ENCODE measurements at places on chromosomes 2 and 18.

DNA sequence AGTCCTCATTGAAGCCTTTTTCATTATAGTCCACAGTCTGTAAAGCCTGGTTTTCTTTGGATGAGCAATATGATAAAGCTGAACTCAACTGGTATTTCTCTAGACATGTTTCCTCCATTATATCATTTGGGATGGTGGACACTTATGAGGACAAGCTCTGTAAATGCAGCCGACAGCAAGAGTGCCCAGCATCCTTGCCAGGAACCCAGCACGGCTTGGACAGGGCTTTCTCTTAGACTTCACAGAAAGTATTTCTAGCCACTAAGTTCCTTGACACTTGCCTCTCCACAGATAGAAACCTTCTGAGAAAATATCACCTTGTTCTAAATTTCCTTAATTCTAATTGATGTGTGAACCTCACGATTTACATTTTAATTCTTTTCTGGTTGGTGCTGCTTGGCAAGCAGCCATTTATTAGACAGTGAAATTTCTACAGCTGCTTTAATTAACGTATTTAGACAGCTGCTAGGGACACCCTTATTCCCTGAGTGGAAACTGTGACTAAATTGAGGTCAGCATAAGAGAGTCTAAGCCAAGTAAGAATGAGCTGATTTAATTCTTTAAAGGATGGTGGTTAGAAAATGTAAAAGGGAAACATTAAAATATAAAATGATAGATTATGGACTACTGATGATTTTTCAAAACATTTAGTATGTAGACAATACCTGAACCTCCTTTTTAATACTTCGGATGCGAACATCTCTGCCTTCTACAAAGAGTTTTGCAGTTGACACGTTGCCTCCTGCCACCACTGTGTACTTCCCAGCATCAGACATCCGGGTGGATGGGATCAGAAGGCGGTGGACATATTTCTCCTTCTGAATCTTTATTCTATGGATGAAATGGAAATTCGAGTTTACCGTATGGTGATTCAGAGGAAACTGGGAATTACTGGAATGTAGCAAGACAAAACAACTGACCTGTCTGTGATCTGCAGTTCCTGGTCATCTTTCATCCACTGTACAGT, 39.8 kb downstream of the TTN start:
- no peak for DNase-seq

DNA sequence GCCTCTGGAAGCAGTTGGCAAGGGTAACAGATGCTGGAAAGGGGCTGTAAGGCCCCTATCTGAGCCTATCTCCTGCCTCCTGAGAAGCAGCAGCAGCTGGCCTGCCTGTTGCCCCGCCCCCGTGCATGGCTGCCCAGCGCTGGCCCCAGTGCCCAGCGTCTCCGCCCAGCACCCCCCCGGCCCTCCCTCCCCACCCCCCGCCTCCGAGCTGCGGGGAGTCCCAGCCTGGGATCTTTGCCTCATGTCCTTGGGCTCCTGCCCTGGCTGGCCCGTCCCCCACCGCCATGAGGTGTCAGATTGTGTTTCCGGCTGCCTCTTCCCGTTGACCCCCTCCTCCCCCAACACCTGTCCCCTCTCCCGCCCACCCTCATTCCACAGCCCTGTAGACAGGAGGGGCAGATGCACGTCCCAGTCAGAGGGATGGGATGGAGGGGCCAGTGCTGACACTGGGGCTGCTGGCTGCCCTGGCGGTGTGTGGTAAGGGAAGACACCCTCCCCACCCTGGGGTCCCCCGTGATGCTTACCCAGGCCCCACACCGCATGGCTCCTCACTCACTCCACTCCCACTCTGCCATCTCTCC, at the start of gene CHRND:
Gene CHRND (plus strand): TSS at position 370 of the 581 bp plus-strand sequence. CDS start 56 bp downstream, at position 426.
- DNase-seq = no peak

- DNase-seq = no peak
Observed at GRCh38 chr18:22839340-22839821, 93.7 kb upstream of the RBBP8 start.

DNA sequence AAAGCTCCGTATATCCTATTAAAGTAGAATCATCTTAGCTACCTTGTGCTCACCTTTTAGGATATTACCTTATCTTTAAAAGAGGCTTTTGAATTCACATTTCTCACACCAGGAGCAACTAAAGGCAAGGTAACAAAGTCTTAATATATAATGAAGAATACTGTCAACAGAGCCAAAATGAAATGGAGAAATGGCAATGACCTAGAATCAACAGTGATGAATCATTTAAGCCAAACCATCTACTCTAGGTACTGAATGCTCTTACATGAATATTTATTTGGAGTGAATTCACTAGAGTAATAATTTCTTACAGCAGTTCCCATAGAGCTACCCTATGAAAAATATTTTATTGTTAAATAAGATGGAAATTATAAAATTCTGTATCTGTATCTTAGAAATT, 421.0 kb downstream of the RND3 start:
- DNase-seq = no peak

GRCh38 chr2:168138901-168139300, 108.5 kb downstream of the STK39 start:
- no peak for DNase-seq

- DNase-seq = no peak
Observed at GRCh38 chr2:126714191-126714965, 58.4 kb downstream of the GYPC start.

DNA sequence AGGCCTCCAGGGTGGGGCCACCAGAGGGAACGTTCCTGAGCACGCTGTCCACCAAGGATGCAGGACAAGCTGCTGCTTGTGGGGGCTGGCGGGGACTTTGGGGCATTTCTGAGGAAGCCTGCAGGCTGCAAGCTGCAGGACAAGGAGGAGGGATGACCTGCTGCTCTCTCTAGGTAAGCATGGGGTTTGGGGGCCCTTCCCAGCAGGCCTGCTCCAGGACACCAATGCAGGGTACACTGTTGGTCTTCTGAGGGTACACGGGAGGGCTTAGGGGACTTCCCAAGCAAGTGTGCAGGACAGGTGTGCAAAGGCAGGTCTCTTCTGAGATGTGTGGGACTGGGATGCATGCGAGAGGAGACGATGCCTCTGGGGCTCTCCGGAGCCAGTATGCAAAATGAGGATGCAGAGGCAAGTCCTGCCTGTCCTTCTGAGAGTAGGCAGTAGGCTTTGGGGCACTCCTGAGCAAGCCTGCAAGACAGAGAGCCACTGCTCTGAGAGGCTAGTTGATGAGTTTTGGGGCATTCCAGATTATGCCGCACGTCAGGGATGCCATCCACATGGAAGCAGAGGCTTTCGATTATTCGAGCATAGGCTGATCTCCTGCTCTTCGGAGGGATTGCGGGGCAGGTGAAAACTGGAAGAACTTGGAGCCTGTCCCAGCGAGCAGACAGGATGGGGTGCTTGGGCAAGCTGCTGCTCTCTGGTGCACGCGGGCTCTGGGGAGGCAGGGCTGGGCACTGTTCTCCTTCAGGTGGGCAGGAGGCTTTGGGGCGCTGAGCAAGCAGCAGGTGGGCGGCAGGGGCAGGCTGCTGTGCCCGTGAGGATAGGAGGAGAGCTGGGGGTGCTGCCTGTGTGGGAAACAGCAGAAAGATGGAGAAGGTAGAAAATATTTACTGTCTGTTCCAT, 44.6 kb downstream of the CNGA3 start:
- no peak for DNase-seq

- no peak for DNase-seq
Observed at GRCh38 chr18:55420665-55421307, 167.2 kb downstream of the TCF4 start.

DNA sequence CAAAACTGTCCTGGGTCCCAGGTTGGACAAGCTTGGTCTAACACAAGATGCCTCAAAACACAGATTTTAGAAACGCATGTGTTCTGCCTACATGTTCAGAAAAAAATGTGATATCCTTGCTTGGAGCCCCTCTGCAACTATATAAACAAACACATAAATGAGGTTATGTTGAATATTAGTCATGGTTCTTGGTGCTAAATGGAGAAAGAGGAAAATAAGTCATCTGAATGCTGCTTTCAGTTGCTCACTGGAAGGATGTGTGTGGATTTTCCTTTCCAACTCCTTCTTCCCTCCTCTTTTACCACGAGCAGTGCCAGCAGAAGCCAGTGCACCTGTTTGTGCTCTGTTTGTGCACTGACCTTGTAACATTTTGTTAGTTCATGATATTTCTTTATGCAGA, 85.3 kb downstream of the PIEZO2 start:
- DNase-seq = no peak

GRCh38 chr2:69465513-69466456, 28.6 kb upstream of the NFU1 start:
- no peak for DNase-seq

DNA sequence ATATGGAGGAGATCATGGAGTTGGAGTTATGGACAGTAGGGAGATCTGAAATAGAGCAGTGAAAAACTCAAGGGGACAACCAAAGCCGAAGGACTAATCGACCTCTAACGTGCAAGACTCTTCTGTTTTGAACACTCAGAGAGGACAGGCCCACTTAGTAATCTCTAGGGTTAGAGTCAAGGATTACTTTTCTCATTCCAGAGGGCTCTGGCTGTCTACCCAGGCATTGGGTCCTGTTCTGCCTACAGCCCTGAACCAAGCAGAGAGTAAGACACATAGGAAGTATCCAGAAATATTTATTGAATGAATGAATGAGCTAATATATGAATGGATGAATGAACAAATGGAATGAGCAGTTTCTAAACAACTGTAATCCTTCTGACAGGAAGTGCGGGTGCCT, 50.3 kb upstream of the PKDCC start:
- no peak for DNase-seq

DNA sequence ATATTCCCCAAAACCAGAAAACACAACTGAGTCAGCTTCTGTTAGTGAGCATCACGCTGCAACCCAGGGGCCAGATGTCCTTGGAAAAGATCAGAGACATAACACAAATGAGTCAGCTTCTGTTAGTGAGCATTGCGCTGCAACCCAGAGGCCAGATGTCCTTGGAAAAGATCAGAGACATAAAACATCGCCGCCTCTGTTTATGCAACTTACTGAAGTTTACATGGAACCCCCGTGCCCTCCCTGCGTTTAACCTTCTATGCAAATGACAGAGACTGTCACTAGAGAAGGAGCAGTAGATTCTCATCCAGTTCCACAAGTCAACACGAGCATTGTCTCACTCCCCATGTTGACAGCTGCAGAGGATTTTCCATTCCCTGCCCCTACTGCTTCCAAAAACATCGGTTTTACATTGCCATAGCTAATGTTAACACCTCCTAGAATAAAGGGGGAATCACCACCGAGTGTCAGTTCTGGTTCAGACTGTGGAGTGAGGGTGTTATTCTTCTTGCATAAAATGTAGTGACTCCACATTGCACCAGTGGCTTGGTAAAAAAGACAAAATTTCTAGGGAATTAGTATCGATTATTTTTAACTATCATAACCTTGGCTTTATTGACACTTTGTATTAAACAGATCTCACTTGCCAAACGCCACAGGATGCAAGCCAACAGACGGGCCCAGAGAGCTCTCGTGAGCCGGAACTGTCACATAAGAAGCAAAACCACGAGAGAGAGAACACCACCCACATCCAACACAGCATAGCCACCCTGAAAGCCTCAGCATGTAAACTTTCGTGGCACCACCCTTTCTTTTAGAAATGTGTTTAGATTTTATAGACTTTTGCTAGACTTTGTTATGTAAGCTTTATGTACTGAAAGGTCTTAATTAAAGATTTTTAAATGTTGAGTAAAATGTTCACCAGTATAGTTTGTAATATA, 87.7 kb downstream of the SH3YL1 start:
- no peak for DNase-seq

DNA sequence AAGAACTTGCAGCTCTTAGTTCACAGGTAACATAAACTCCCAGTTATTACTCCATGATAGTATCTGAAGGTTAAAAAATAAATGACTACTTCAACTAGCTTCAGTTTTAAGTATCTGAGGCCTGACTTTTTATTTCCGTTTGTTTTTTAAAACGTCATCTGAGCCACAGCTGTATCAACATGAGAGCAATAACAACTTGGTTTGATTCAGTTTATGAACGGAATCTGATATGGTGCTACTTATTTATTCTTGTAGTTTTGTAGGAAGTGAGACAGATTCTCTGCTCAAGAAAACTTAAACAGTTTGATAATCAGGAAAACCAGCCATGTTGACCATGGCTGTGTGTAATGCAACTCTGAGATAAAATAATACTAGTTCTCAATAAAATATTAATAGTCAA, 34.9 kb downstream of the NAB1 start:
- DNase-seq = no peak

DNA sequence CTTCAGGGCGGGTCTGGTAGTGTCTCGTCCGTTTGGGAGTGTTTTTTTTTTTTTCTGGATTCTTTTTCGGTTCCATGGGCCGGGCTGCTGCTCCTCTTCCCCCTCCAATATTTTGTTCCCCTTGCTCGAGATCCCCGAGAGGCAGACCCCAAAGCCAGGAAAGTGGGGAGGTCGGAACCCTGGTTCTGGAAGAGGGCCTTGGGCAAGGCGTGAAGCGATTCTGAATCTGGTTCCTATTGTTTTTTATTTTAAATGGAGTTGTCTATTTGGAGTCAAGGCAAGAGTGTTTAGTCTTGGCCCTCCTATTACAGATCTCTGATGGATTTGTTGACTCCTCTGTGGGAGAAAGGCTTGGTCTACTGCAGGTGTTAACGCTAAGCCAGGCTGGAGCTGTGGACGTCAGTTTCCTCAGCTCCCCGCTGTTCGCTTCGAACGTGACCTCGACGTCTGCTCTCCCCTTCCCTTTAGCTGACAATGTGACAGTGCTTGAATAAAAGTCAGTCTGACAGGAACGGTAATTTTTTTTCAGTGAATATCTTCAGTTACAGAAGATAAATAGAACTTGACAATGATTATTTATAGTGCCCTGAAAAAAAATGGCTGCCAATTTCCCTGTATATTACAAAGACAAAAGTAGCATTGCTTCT, 683 bp upstream of the DNAJC27 start:
- DNase-seq = no peak

DNA sequence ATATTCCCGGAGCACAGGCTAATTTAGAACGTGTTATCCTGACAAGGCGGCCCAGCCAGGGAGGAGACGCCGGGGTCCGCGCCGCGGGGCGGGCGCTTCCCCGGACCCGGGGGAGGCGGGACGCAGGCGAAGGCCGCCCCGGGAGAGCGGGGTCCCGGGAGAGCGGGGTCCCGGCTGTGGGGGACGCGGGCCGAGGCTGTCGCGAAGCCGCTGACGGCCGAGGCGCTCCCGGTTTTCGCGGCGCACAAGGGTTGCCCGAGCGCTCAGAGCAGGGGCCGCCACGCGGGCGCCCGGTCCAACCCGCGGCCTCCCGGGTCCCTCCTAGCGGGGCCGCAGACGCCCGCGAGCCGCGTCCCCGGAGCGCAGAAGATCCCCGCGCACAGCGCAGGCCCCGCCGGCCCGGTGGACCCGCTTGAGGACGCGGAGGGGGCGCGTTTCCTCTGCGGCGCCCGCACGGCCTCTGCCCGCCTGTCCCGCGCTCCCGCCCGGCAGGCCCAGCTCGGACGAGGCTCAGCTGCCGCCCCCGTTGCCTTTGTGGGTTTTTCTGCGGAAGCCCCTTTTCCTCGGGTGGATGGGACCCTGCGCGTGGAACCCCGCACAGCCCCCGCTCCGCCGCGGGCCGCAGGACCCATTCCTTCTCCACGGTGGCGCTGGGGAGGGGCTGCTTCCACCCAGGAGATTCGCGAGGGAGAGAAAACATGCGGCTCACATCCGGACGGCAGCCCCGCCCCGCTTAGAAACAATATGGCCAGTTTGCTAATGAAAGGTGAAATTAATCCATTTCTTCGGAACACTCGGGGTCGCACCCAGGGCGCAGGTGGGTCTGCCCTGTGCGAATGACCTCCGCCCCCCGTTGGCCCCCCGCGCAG, 9.6 kb upstream of the KCNG2 start:
- DNase-seq = no peak

- DNase-seq = no peak
Observed at GRCh38 chr2:236052926-236053821, 115.0 kb downstream of the GBX2 start.
